AG04449 (cell line): ENCODE measurements at places on chromosomes 7 and 10.

GRCh38 chr7:87837597-87837996, 38.6 kb downstream of the SLC25A40 start:
- no peak for DNase-seq

- DNase-seq = no peak
Measured at GRCh38 chr10:125192620-125193019, 32.3 kb upstream of the CTBP2 start.

GRCh38 chr7:24756545-24757352, 515 bp downstream of the GSDME start:
- DNase-seq = no peak

- DNase-seq = no peak
Measured at GRCh38 chr7:157678501-157678900, 341.7 kb downstream of the DNAJB6 start.

DNA sequence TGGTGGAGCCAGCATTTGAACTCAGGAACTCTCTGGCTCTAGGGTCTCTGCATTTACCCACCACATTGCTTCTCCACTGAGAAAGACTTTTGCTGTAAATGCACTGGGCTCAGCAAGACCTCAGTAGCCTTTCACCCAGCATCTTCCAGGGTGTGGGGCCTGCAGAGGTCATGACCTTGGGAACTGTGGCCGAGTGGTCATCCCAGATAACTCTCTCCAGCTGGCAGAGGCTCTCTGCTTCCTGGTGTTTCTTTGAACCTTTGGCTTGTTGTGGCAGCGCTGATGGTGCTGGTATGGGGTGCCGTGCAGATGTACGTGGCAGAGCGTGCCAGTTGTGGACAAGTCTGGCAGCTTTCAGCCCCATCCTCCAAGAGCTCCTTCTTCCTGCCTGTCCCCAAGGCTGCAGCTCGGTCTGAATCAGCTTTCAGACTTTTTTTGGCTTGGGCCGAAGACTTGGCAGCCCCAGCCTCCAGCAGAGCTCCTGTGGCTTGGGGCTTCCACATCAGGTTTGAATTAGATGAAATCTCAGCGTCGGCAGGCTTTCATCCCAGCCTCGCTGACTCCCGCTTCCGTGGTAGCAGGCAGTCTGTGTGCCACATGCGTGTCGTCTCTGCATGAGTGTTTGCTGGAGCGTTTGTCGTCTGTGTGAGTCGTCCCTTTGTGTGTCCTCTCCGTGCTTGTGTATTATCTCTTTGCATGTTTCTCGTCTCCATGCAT, 21.5 kb downstream of the ADAMTS14 start:
- DNase-seq = peak; percentile 65

DNA sequence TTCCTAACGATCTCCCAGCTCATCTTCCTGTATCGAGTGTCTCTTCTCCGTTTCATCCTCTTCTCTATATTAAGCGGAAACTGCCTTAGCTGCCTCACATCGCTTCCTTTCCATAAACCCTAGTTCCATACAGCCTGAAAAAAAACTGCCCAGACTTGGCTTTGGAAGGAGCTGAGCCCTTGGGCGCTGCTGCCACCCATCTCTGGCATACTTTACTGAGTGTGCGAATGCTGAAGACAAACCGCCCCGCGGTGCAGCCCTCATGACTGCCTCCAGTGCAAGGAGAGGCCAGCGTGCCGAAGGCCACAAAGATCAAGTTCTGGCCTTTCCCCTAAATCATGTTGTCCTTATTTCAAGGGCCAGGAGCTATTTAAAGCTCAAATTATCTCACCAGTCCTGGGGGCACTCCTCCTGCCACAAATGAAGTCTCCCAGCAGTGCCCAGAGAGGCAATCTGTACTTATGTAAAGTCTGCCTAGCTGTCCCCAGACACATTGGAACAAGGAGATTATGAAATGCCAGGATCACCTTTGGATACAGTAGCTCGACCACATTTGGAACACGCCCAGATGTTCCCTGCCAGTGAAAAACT, 25.2 kb downstream of the YWHAG start:
- DNase-seq = no peak

DNA sequence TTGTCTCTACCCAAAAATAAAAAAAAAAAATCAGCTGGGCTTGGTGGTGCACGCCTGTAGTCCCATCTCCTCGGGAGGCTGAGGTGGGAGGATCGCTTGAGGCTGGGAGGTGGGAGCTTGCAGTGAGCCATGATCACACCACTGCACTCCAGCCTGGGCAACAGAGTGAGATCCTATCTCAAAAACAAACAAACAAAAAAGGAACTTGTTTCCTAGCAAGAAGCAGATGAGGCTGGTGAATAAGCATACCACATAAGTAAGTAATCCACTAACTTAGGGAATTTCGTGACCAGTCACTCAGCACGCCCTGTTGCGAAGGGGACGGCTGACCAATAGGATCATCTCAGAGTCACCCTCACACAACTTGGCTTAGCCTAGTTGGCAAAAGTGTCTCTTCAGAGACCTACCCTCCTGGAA, 64.6 kb downstream of the CUX1 start:
- peak; percentile 98 for DNase-seq

DNA sequence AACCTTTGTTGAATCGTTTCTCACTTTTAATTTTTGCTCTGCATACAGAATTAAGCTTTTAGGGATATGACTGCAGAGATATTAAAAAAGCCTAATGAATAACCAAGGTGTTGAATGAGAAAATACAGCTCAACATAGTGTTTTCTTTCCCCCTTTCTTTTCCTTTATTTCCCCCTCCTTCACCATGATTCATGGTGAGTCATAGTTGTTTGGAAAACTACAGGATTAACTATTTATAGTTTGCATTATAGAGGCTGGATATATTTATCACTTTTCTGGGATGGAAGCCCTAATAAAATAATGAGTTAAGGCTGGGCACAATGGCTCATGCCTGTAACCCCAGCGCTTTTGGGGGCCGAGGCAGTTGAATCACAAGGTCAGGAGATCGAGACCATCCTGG, 115.0 kb downstream of the DNAJB9 start:
- DNase-seq = no peak

DNA sequence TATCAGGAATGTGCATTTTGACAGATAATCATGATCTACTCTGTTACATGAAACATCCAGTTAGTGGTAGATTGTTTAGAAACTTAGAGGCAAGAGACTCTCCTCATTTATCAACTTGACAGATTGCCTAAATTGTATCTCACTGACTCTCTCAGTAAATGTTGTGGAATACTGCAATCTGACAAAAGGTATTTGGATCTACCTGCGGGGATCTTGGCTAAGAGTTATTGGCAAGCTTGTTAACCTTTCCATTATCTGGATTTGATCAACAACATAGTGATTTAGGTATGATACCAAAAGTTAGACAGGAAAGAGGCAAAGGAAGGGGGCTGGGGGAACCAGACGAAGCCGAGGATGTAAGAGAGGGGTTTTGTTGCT, 2.0 kb downstream of the VSTM2A start:
- DNase-seq = no peak

- no peak for DNase-seq
Measured at GRCh38 chr7:128872394-128872824, 9.8 kb downstream of the ATP6V1F start.

DNA sequence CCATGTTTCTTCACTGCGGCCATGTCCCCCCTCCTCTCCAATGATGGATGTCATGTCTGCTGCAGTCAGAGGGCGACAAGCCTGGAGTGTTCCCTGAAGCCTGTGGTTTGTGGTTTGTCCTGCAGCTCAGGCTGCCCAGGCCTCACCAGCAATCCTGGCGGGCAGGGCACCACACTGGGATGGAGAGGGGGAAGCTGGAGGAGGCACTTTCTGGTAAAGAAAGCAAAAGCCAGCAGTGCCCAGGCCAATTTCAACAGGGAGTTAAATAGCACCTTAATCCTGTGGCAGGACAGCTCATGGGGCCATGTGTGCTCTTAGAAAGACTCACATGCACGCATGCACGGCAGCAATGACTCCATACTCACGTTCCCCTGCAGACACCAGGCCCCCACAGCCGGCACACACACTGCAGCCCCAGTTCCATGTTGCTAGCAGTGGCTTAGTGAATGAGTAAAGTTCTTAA, 158.3 kb downstream of the EGFR start:
- no peak for DNase-seq

GRCh38 chr7:4072161-4072925, 609.8 kb upstream of the FOXK1 start:
- no peak for DNase-seq

DNA sequence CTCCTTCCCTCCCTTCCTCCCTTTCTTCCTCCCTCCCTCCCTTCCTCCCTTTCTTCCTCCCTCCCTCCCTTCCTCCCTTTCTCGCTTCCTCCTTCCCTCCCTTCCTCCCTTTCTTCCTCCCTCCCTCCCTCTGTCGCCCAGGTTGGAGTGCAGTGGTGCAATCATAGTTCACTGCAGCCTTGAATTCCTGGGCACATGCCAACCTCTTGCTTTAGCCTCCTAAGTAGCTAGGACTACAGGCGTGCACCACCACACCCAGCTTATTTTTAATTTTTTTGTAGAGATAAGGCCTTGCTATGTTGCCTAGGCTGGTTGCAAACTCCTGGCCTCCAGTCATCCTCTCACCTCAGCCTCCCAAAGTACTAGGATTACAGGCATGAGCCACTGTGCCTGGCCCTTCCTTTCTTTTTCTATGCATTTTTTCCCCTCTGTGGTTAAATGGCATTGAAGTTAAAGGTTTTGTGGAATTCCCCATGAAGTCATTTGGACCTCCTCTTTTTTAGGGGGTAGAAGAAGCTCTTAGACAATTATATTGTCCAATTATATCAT, 9.6 kb downstream of the KLHDC10 start:
- no peak for DNase-seq

GRCh38 chr10:117541405-117541908, 1.1 kb upstream of the EMX2 start:
- DNase-seq = peak; percentile 62

- no peak for DNase-seq
Measured at GRCh38 chr10:61752111-61753011, 89.6 kb downstream of the CABCOCO1 start.

- no peak for DNase-seq
Measured at GRCh38 chr7:154879629-154880028, 123.3 kb downstream of the PAXIP1 start.

- no peak for DNase-seq
Measured at GRCh38 chr10:94439275-94439861, 37.0 kb downstream of the TBC1D12 start.

- DNase-seq = no peak
Measured at GRCh38 chr10:49617121-49618020, 3.5 kb downstream of the CHAT start.

DNA sequence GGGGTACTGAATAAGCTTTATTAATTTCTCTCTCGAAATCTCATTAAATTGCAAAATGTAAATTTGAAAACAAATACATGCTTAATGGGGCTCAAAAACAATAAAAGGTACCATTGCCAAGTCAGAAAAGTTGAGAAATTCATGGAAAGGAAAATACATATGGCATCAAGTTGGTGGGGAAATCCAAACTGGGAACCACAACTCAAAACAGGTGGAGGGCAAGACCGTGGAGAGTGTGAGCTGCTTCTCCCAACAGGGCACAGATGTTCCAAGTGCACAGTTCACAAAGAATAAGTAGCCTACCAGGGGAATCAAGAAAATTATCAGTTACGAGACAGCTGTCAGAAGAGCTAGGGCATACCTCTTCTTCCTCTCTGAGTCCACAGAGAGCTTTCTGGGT, 26.6 kb downstream of the MKX start:
- DNase-seq = no peak

- DNase-seq = no peak
Measured at GRCh38 chr10:8487346-8487745, 432.9 kb downstream of the GATA3 start.

DNA sequence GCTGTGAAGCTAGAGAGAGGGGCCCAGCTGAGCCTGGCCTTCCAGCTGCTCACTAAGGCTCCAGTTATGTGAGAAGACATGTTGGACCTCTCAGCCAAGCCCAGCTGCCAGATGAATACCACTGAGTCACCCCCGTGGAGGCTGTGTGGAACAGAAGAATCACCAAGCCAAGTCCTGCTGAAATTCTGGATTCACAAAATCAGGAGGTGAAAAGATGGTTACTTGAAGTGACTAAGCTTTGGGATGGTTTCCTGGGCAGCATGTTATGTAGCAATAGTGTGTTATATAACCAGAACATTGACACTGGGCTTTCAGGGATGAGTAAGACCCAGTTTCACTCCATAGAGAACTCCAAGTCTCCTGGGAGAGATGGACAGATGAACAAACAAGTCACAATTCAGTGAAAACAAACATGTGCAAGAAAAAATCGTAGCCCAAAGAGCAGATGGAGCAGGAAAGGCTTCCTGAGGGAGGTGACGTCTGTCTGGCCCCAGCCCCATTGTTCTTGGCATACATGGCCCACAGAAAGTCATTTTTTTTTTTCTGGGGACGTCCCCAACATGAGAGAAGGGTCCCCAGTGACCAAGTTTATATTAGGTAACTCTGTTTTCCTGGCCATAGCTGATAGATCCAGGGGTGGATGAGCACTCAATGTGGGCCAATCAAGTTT, 64.1 kb upstream of the PDZD8 start:
- DNase-seq = peak; percentile 78

DNA sequence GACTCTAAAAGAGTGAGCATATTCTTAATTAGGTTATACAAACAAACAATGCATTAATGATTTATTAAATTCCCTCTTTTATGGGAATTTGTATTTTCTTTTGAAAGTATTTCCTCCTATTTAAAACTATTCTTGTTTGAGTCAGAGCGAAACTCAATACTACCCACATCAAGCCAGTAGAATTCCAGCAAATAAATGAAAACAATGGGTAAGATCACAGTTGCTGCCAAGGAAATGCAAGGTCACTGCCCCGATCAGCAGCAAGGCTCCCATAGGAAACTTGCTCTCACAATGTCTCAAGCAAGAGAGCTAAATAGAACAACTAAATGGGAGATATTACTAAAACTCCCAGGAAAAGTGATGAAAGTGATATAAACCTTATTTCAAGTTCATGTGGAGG, 206.3 kb downstream of the THSD7A start:
- DNase-seq = no peak
